ENCODE measurements at places on chromosomes 5 and 9.

DNA sequence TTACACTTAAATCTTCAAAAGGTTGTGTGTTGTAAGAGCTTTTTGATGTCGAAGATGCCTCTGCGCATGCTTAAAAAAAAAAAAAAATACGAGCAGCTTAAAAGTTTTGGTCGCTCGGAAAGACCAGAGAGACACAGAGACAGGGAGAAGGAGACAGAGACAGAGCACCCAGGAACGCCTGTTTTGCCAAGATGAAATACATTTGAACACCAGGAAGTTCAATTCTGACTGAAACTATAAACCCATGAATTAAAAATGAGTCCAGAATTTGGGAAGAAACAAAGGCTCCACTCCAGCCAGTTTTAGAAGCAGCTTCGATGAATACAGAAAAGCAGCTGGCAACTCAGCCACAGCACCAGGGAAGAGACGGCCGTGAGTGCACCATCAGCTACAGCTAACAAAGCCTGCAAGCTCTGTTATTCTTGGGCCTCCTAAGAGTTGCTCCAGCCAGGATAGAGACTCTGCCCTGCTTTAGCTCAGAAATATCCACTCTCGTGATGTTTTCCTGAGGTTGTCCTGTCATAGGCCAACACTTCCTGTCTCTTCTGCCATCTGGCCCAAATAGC lies 2.5 kb upstream of the ZNF474 start:
- peaks cover 18% of the 10 kb centered on the region for H3K4me1 ChIP-seq
- H3K4me3 ChIP-seq = no peak overlapping the region
- H3K36me3 ChIP-seq = no peaks in the 10 kb centered on the region
- H3K27ac ChIP-seq = no peak overlapping the region
- DNase-seq = no peak
- H3K27me3 ChIP-seq = no peaks in the 10 kb centered on the region

DNA sequence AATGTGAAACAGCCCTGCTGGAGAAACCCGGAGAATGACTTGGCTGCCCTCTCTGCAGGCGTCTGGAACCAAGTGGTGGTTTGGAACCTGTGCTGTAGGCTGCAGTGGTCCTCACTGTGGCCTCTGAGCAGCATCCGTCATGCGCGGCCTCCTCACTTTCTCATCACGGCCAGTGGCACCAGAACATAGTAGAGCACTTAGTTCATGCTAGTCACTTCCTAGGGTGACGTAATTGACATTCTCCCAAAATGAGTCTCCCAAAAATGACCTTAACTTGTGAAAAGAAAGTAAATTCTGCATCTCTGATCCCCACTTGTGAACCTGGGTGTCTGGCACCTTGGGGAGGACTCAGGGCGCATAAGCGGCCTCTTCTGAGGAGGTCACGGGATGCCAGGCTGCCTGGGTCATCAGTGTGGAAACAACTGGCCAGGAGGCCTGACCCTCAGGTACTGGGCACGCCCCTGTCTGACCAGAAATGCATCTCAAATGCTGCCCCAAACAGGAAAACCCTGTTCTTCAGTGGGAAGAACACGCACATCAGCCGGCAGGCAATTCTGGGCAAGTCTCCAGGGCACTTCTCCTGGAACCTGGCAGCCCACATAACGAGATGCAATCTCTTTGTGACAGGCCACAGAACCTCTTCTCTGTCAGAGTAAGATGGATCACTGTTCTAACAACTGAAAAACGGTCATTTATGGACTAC lies 36.6 kb upstream of the SPTLC1 start:
- no peak overlapping the region for H3K4me3 ChIP-seq
- no peak overlapping the region for H3K27ac ChIP-seq
- no peaks in the 10 kb centered on the region for H3K27me3 ChIP-seq
- no peaks in the 10 kb centered on the region for H3K36me3 ChIP-seq
- DNase-seq = no peak
- peaks cover 18% of the 10 kb centered on the region for H3K4me1 ChIP-seq

DNA sequence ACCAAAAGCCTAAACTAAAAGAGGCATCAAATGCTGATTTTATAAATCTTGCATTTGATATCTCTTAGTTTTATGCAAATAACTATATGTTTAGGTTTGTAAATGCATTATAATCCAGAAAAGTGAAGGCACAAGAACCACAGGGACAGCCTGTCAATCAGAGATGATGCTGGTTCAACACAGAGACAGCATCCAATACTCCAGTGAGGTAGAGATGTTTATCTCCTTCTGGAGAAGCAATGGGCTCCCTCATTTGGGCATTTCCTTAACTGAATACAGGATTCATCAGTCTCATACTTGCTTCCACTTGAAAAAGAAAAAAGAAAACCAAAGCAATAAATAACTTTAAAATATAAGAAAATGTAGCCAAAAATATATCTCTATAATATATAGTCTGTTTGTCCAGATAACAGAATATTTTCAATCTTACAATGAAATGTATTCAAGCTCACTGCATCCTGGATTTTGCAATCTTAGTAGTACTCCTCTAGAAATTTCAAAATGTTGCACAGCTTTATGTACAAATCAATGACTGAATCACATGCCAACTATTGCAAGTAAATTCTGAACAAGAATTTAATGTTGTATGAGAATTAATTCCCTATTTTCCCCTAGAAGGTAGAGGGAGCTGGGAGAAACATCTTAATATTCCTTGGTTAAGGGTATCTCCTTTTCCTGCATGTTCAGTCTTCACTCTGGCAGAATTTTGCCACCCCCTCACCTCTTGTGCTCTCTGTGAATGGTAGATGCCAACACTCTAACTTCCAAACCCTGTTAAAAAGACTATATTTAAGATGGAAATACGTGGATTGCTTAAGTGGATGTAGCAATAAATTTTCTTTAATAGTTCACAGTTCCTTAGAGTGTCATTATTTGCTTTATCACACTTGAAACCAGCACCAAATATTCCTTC lies 191.1 kb upstream of the GAS1 start:
- peaks cover 6% of the 10 kb centered on the region for H3K4me1 ChIP-seq
- H3K4me3 ChIP-seq = no peak overlapping the region
- no peaks in the 10 kb centered on the region for H3K27me3 ChIP-seq
- H3K36me3 ChIP-seq = no peaks in the 10 kb centered on the region
- no peak for DNase-seq

GRCh38 chr5:5419291-5420210 lies 2.9 kb upstream of the ICE1 start:
- no peaks in the 10 kb centered on the region for H3K36me3 ChIP-seq
- peak; percentile 19 for DNase-seq
- H3K4me3 ChIP-seq = no peak overlapping the region
- no peak overlapping the region for H3K27ac ChIP-seq

- no peaks in the 10 kb centered on the region for H3K27me3 ChIP-seq
- H3K4me3 ChIP-seq = no peak overlapping the region
- H3K4me1 ChIP-seq = no peaks in the 10 kb centered on the region
- H3K36me3 ChIP-seq = no peaks in the 10 kb centered on the region
- no peak for DNase-seq
Measured at GRCh38 chr5:125450771-125451170, 704.3 kb upstream of the ZNF608 start.

GRCh38 chr5:23289162-23289561 lies 218.2 kb upstream of the PRDM9 start:
- no peak overlapping the region for H3K4me3 ChIP-seq
- peaks cover 4% of the 10 kb centered on the region for H3K36me3 ChIP-seq
- no peak overlapping the region for H3K27ac ChIP-seq

GRCh38 chr5:129400395-129400983 lies 59.6 kb upstream of the ADAMTS19 start:
- peaks cover 3% of the 10 kb centered on the region for H3K27me3 ChIP-seq
- H3K4me3 ChIP-seq = no peak overlapping the region
- no peak overlapping the region for H3K27ac ChIP-seq

- H3K4me1 ChIP-seq = peaks cover 2% of the 10 kb centered on the region
- no peak overlapping the region for H3K27ac ChIP-seq
- DNase-seq = no peak
- no peak overlapping the region for H3K4me3 ChIP-seq
Measured at GRCh38 chr5:81825237-81825636, 74.3 kb upstream of the SSBP2 start.

DNA sequence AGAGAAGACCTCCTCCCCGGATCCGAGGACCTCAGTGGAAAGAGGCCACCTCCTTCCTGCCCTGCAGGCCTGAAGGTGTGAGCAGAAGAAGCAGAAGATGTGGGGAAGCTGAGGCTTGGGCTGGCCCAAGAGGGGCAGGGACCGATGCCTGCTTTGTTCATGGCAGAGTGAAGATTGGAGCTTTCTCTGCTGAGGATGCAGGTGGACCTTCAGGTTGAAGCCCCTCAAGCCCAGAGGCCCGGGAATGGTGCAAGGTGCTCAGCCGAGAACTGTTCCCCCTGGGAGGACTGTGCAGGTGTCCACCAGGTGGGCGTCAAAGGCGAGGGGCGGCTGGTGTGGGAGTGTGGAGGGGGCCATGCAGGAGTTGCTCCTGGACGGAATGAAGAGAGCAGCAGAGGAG lies 277.9 kb upstream of the IRX2 start:
- no peak overlapping the region for H3K4me3 ChIP-seq
- no peaks in the 10 kb centered on the region for H3K36me3 ChIP-seq
- peaks cover 16% of the 10 kb centered on the region for H3K4me1 ChIP-seq
- H3K27me3 ChIP-seq = no peaks in the 10 kb centered on the region
- no peak for DNase-seq
- no peak overlapping the region for H3K27ac ChIP-seq

- H3K4me1 ChIP-seq = peaks cover 50% of the 10 kb centered on the region
- H3K27ac ChIP-seq = no peak overlapping the region
- DNase-seq = no peak
- no peaks in the 10 kb centered on the region for H3K36me3 ChIP-seq
- H3K27me3 ChIP-seq = no peaks in the 10 kb centered on the region
- H3K4me3 ChIP-seq = no peak overlapping the region
Measured at GRCh38 chr5:171646102-171647042, 139.2 kb upstream of the SMIM23 start.

DNA sequence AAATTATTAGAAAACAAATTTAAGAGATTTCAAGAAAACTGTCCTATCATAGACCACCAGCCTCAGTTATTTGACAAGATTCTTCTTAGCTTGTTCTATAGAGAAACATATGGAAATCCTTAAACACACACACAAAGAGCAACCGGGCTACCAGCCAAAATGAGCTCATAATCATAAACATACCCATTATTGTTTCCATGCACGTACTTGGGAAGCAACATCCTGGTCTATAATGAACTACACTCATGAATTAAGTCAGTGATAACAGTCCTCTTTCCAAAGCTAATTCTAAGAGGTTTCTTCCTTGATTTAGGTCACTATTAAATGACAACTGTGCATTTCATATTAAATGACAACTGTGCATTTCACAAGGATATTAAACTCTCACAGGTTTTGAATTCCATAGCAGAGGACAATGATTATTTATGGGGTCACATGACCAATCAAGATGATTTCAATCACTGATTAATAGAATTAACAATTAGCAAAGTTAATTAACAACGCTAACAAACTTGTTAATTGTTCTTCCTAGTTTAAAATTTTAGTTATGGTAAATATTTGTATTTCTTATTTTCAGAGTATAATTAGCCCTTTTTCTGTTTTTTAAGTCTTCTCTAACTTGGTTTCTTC lies 77.0 kb downstream of the OXCT1 start:
- no peaks in the 10 kb centered on the region for H3K27me3 ChIP-seq
- no peaks in the 10 kb centered on the region for H3K36me3 ChIP-seq
- H3K4me3 ChIP-seq = no peak overlapping the region
- DNase-seq = no peak
- H3K27ac ChIP-seq = no peak overlapping the region

GRCh38 chr9:131836607-131837315 lies 96.9 kb upstream of the RAPGEF1 start:
- DNase-seq = no peak
- no peak overlapping the region for H3K27ac ChIP-seq
- H3K27me3 ChIP-seq = peaks cover 5% of the 10 kb centered on the region

DNA sequence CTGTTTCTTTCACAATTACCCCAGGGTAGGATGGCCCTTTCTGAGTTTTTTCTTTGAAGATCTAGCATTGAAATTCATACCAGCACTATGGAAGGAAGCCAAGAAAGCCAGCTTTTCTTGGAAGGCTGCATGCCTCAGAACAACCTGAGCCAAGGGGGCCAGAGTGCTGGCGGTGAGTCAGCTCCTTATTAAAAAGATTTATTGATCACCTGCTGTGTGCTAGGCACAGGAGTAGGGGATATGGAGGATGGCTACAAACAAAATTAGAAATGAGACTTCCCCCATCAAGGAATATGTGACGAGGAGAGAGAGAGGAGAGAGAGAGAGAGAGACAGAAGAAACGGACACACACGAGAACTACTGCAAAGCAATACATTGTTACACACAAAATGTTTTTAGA lies 184.6 kb upstream of the PUM3 start:
- no peak overlapping the region for H3K4me3 ChIP-seq
- no peaks in the 10 kb centered on the region for H3K36me3 ChIP-seq
- peaks cover 12% of the 10 kb centered on the region for H3K4me1 ChIP-seq
